ENCODE measurements at places on chromosomes 2 and 18.
A peak's percentile ranks its signal among the peaks of the same experiment; 100 is the strongest.

- peak; percentile 55 for DNase-seq
These were observed 107.2 kb upstream of the L3MBTL4 start for GRCh38 chr18:6521803-6522418.

- DNase-seq: no peak
These were observed 31.1 kb downstream of the KIF5C start for GRCh38 chr2:148906124-148906523.

DNA sequence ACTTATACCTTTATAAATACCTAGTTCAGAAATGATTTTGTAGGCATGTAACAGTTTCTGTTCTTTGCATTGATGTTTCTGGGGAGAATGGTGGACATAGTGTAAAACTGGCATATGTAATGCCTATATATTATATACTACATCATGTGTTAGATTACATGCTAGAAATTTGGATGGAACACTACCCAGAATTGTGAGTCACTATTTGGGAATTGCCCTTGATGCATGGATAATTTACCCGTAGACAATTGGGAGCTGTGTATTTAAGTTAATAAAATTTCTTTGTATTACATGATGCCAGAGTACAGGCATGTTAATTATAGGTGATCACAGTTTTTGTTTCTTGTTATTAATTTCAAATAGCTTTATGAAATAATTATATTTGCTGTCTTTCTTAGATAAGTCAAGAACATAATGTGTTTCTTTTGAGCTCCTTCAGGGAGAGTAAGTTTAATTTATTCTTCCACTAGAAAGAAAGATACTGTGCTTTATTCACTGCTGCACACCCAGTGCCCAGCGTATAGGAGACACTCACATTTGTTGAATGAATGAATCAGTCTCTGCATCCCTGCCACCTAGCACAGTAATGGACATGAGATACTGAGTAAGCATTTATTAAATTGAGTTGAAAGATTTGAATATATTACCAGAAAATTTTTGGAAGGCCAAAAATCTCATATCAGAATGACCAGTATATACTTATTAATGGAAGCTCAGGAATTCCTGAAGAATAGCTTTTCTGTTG lies 16.9 kb downstream of the ACSL3 start:
- DNase-seq: no peak

- DNase-seq: no peak
These were observed 194.3 kb downstream of the MTX2 start for GRCh38 chr2:176463546-176463945.

DNA sequence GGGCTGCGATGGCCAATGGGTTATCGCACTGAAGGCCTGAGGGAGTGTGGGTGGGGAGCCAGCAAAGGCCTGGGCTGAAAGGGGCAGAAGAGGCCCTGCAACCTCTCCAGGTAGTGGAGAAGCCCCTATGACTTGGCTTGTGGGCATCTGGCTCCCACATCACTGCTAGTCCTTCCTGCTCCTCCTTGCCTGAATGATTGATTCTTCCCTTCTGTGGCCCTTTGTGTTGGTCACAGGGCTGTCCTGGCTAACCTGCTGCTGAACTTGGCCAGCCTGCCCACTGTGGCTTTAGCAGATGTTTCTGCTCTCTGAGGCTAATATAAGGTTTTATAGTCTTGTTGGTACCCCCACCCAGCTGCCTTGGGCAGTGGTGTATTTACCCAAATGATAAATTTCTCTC lies 136.2 kb upstream of the ALPP start:
- peak; percentile 15 for DNase-seq
